ENCODE measurements at places on chromosomes 3 and 15.

GRCh38 chr3:178646186-178646862, 110.1 kb downstream of the KCNMB2 start:
- no peak for DNase-seq

- no peak for DNase-seq
These were observed 4.2 kb upstream of the NPHP3 start for GRCh38 chr3:132726341-132726823.

GRCh38 chr3:65659396-65659795, 379.3 kb downstream of the MAGI1 start:
- no peak for DNase-seq

GRCh38 chr3:58899953-58900298, 149.9 kb downstream of the CFAP20DC start:
- no peak for DNase-seq

GRCh38 chr3:134211797-134212196, 38.9 kb downstream of the RYK start:
- no peak for DNase-seq

DNA sequence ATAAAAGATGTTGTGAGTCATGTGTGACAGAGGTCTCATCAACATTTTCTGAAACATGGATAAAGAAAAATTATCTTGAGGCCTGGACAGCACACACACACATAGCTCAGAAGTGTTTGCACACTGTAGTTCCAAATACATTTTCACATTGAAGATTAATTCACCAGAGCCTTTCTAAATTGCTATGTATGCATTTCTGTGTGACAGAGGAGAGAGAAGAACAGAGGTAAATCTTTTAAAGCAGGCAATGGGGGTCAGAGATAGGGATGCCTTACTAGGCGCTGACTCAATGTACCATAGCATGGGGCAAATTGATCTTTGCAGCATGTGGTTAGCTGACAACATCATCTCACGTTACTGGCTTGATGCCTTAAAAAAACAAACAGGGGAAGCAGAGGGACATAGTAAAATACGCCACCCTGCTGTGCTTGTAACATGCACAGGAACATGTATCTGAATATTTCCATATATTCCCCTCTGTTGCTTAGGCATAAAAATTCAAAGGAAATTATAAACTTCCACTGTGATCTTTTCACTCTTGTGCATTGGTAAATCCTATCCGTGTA, 7.7 kb downstream of the POU1F1 start:
- no peak for DNase-seq

GRCh38 chr3:173591401-173591800, 193.9 kb downstream of the NLGN1 start:
- DNase-seq: no peak

- DNase-seq: no peak
These were observed 160.1 kb upstream of the SATB1 start for GRCh38 chr3:18585004-18585968.

GRCh38 chr15:98955961-98956723, 51.5 kb downstream of the PGPEP1L start:
- DNase-seq: peak; percentile 65

- DNase-seq: no peak
These were observed 1.3 kb downstream of the NEIL1 start for GRCh38 chr15:75348034-75348561.

- DNase-seq: no peak
These were observed 104.2 kb downstream of the P2RY1 start for GRCh38 chr3:152938974-152939636.

GRCh38 chr3:53077476-53078220, 31.8 kb upstream of the SFMBT1 start:
- no peak for DNase-seq

DNA sequence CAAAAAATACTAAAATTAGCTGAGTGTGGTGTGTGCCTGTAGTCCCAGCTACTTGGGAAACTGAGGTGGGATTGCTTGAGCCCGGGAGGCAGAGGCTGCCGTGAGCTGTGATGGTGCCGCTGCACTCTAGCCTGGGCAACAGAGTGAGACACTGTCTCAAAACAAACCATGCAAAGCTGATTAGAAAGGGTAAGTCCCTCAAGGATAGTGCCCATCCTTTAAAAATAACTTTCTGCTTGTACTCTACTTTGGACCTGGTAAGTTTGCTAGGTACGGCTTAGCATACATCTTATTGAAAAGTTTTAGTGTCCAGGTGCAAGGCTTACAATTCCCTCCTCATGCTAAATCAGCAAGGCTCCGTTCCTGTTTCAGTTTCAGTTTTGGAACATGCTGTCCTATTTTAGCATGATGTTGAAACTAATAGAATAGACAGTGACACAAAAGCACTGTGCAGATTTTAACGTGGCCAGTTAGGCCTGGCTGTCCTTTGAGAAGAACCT, 21.4 kb downstream of the FEM1B start:
- DNase-seq: no peak

DNA sequence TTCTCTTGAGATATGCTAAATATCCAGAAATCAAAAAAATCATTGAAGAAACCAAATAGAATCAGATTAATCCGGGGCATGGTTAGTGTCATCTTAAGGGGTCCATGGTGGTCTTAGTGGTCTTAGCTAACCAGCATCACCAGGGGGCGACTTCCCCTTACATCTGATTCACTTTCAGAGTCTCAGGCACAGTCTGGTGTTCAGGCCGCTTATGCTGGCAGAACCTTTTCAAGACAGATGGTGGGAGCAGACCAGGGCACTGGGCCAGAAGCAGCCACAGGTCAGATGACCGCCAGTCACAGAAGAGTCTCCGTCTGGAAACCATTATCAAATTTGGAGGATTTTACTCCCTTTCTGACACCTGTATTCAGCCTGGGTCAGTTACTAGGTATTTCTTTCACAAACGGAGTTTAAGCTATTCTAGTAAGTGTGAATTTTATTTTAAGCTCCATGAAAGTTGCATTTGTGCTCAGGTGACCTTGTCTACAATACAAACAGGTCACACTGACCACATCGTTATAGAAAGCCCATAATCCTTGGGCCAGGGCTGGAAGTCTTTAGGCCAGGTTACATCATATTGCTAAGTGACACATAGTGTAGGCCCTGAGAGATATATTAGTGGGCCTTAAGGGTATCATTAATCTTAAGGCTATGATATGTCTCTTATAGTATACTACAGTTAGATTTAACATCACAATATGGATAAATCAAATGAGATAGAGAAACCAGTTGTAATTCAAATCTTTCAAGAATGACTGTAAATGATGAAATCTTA, 365.5 kb downstream of the GBE1 start:
- no peak for DNase-seq

- DNase-seq: no peak
These were observed 197.7 kb upstream of the PRICKLE2 start for GRCh38 chr3:64422932-64423331.

All from C1 segment of cervical spinal cord (tissue), 14 donors.